ENCODE measurements at places on chromosomes 5 and 9. TPM values are rescaled to one million over a fixed set of nuclear protein-coding genes. Genes with fewer than 3 reads are reported as not detected.

ARL14EPL gene
- polyA plus RNA-seq, result not detected

CD180 gene
- 0.63 TPM for polyA plus RNA-seq

CDH18 gene
- not detected for polyA plus RNA-seq

GABRB2 gene
- polyA plus RNA-seq, result not detected

IFNE gene
- not detected for polyA plus RNA-seq

NUTM2G gene
- polyA plus RNA-seq, result not detected

FOXD1 gene
- not detected for polyA plus RNA-seq

CCDC183 gene
- 0.40 TPM for polyA plus RNA-seq

LOX gene
- not detected for polyA plus RNA-seq

RALGDS gene
- polyA plus RNA-seq, result 68.8 TPM

MVB12B gene
- polyA plus RNA-seq, result 1.2 TPM

IFNA13 gene
- not detected for polyA plus RNA-seq

PPP1R26 gene
- polyA plus RNA-seq, result 0.39 TPM

N4BP3 gene
- polyA plus RNA-seq, result not detected

PTGS1 gene
- polyA plus RNA-seq, result 2.0 TPM
